ENCODE measurements at places on chromosomes 7 and 10.

- DNase-seq: no peak
These were observed 92.3 kb upstream of the ELMO1 start for GRCh38 chr7:37540917-37541316.

DNA sequence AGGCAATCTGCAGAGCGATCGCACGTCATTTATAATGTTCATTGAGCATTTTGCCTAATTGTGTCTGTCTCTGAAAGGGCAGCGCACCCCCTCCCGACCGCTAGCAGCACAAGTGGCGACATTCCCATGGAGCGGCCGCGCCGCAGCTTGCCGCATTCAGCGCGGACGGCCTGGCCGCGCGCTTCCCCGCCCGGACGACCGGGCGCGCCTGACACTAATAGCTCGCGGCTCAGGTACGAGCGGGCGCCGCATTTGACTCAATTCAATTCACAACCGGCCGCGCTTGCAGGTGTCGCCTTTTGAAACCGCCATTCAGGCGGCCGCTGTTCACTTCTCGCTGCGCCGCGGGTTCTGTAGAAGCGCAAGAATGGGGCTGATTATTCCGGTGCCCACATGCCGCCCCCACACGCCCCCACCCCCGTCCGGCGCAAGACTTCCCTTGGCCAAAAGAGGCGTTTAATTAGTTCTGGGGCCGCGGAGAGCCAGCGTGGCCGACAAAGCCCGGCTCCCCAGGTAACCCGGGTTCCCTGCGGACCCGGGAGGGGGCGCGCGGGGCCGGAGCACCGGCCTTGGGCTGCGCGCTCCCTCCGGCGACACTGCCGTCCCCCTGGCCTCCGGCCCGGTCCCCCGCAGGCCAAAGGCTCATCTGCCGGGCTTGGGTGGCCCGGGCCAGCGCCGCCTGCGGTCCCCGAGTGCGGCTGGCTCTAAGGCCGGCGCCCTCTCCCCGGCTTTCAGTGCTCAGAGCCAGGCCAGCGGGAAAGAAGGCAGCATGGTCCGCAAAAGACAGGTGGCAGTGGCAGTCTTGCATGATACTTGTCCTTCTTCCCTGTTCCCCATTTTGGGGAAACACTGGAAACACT lies 18.7 kb upstream of the PTF1A start:
- DNase-seq: no peak

- DNase-seq: peak; percentile 22
These were observed at the start of gene PTPN12 for GRCh38 chr7:77537136-77537777. TSS of gene PTPN12 (plus strand) at chr7:77537295. CDS start at chr7:77537547, 252 bp downstream.

- no peak for DNase-seq
These were observed 19.6 kb upstream of the MGAM2 start for GRCh38 chr7:142091961-142092360.

DNA sequence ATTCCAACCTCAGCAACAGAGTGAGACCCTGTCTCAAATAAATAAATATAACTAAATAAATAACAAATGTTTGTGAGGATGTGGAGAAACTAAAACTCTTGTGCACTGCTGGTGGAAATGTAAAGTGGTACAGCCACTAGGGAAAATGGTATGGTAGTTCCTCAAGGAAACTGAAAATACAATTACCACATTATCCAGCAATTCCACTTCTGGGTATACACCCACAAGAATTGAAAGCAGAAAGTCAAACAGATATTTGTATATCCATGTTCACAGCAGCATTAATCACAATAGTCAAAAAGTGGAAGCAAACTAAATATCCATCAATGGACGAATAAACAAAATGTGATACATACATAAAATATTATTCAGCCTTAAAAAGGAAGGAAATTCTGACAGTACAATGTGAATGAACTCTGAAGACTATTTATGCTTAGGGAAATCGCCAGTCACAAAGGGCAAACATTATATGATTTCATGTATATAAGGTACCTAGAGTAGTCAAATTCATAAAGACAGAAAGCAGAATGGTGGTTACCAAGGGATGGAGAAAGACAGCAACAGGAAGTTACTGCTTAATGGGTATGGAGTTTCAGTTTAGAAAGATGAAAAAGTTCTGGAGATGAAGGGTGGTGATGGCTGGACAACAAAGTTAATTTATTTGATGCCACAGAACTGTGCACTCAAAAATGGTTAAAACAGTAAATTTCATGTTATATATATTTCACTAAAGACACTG lies 9.8 kb downstream of the ARHGAP12 start:
- DNase-seq: no peak

All from naive thymus-derived CD8-positive, alpha-beta T cell (primary cell).